ENCODE measurements at places on chromosomes 16 and 17.

- no peak for DNase-seq
Measured at GRCh38 chr16:7716660-7717550, 384.3 kb downstream of the RBFOX1 start.

DNA sequence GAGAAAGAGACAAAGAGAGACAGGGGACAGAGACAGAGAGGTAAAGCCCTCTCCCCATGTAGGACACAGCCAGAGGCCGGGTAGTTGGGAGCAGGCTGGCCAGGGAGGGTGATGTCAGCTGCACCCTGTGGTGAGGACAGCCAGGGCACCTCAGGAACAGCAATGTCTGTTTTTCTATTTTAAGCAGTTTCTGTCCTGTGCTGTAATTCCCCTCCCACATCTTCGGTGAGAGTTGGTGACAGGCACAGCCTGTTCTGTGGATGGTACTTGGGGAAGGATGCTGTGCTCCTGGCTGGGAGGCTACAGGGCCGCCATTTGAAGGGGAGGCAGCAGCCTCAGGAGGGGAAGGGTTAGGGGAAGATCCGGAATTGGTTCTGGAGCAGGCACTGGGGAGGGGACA, 163.5 kb downstream of the SDK2 start:
- DNase-seq = no peak

- no peak for DNase-seq
Measured at GRCh38 chr17:19311421-19312215, 50.9 kb downstream of the B9D1 start.

- DNase-seq = peak; percentile 45
Measured at GRCh38 chr16:1543085-1543896, 9.8 kb downstream of the TMEM204 start.

DNA sequence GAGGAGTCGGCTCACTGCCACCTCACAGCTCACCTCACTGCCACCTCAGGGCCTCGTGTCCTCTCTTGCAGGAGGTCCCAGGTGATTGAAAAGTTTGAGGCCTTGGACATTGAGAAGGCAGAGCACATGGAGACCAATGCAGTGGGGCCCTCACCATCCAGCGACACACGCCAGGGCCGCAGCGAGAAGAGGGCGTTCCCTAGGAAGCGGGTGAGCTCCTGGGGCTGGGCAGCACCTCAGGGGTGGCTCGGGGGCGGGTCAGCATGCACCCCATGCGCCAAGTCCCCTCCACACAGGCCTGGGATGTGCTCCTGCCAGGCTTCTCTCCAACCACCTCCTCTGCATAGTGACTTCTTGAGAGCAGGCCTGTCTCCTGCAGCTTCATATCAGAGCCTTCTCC, 63.6 kb downstream of the PLD6 start:
- no peak for DNase-seq

DNA sequence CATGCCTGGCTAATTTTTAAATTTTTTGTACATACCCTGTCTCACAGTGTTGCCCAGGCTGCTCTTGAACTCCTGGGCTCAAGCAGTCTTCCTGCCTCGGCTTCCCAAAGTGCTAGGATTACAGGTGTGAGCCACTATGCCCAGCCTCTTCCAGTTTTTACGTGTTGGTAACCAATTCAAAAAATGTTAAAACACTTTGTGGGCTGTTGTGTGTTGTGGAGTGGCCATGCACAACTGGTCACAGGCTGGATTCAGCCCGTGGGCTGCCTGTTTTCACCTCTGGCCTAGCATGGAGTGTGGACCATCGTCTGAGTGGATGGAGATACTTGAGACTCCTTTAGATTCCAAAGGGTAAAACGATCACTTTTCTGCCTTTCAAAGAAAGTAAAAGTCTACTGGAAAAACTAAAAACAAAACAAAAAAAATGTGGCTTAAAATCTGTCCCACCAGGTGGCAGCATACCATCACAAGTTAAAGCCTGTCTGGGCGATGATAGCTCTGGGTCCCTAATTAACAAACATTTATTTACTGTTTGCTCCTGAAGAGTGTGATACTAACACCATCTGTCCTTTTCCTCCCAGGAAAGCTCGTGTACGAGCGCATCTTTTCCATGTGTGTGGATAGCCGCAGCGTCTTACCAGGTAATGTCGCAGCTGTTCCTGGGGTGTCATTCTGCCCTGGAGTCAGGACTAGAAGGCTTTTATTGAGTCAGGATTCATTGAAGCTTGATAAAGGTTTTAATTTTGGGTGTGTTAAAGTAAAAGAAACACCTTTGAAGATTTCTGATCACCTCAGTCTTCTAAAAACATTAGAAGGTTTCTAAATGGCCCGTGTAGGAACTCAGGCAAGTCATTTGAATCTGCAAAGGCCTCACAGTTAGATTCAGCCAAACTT, 45.8 kb downstream of the VPS35L start:
- DNase-seq = no peak
